ENCODE measurements at places on chromosomes 1 and 21.

DNA sequence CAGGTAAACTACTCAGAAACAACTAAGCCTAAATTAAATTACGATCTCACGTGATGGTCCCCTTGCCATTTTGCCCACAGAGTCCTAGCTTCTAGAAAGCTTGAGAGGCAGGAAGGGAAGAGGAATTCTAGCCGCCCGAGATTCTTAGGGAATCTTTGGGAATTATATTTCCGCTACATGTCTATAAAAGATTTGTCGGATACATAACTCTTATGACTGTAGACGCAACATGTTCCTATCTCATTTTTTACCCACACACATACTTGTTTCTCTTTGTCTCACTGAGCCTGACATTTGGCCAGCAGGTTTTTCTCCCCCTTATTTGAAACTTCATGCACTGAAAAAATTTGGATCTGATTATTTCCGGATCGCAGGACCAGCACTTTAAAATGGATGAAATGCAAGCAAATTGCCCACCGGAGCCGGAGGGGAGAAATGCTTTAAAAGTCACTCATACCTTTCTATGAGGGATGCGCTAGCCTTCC is 5.5 kb downstream of the GLIS1 start:
- no peak for DNase-seq

GRCh38 chr1:198534548-198535418 is 5.7 kb downstream of the ATP6V1G3 start:
- no peak for DNase-seq

- no peak for DNase-seq
Observed at GRCh38 chr1:34988147-34988546, 3.0 kb upstream of the TMEM35B start.

GRCh38 chr1:154837034-154837671 is 32.9 kb downstream of the KCNN3 start:
- DNase-seq = no peak

- DNase-seq = no peak
Observed at GRCh38 chr1:198253259-198253658, 96.5 kb downstream of the NEK7 start.

GRCh38 chr1:72202761-72203160 is 79.6 kb downstream of the NEGR1 start:
- DNase-seq = no peak

GRCh38 chr21:45957981-45958600 is 23.5 kb upstream of the COL6A1 start:
- no peak for DNase-seq

DNA sequence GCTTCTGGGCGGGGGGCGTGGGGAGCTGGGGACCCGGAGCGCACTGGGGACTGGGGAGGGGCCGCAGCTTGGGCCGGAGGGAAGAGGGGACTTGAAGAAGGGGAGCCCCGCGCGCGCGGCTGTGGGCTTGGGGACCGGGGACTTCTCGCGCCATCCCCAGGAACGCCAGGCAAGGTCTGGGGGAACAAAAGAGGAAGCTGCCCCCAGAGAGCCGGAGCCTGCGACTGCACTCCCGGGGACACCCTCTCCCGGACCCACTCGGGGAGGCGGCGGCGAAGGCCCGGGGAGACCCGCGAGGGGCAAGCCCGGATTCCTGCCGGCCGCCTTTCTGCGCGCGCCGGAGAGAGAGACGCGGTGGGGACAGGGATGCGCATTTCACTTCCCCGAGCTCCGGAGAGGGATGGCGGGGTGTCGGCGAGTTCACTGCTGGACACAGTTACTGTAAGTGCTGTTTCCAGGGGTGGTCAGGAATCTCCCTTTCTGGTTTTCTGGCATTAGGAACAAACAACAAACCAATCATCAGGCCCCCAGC is 732 bp downstream of the ABCG1 start:
- DNase-seq = no peak

- no peak for DNase-seq
Observed at GRCh38 chr1:54353959-54354358, 52.2 kb downstream of the SSBP3 start.

- DNase-seq = no peak
Observed at GRCh38 chr1:184284900-184285299, 101.9 kb upstream of the C1orf21 start.

GRCh38 chr1:107954126-107954525 is 10.9 kb downstream of the VAV3 start:
- DNase-seq = no peak

DNA sequence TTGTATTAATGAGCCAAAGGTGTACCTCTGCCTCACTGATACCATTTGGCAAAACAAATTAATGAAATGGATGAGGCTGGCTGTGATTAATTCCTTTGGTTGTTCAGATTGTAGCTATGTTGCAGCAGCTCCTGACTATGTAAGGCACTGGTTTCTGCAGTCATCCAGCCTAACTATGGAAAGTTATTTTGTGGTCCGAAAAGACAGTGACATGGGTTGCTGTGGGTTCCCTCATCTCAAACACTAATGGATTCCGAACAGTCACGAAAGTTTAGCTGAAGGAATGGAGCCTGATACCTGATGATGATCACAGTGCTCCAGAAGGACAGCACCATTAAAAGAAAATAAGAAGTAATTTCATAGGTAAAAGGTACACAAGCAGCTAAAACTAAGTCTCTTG is 42.6 kb downstream of the WASF2 start:
- DNase-seq = no peak

DNA sequence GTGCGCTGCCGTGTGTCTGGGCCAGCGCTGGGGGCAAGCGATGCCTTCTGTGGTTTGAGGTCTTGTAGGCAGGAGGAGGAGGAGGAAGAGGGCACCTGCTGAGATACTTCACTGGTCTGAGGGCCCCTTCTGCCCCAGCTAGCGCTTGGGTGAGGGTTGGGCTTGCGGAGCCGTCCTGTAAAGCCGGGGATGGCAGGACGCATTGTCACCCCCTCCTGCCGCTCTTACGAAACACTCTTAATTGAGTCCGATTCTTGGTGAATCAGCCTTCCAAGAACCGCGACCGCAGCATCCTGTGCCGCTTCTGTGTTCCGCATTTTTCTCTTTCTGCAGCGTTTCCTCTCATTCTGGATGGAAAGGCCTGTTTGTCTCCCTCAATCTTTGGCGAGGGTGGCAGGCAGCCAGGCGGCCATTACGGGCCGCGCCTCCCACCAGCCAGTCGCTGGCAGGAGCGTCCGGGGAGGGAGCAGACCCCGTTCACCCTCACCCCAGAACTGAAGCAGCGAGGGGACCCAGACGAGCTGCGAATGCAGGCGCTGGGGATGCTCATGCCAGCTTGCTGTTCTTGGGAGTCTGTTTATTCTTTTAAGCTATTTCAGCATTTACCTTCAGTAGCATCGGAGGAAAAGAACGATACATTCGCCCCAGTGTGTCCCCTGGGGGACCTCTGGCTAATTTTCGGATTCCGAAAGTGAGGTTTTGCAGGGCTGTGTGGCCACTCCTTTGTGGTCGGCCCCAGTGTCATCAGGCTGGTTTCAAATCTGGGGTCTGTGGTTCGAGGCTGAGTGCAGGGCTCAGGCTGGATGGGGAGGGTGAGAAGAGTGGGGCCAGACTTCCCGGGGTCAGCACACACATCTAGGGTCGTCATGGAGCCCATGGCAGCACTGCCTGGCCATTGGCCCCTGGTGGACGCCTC is 62.7 kb downstream of the SKI start:
- no peak for DNase-seq

GRCh38 chr1:237482777-237483176 is 407.9 kb downstream of the ZP4 start:
- no peak for DNase-seq

DNA sequence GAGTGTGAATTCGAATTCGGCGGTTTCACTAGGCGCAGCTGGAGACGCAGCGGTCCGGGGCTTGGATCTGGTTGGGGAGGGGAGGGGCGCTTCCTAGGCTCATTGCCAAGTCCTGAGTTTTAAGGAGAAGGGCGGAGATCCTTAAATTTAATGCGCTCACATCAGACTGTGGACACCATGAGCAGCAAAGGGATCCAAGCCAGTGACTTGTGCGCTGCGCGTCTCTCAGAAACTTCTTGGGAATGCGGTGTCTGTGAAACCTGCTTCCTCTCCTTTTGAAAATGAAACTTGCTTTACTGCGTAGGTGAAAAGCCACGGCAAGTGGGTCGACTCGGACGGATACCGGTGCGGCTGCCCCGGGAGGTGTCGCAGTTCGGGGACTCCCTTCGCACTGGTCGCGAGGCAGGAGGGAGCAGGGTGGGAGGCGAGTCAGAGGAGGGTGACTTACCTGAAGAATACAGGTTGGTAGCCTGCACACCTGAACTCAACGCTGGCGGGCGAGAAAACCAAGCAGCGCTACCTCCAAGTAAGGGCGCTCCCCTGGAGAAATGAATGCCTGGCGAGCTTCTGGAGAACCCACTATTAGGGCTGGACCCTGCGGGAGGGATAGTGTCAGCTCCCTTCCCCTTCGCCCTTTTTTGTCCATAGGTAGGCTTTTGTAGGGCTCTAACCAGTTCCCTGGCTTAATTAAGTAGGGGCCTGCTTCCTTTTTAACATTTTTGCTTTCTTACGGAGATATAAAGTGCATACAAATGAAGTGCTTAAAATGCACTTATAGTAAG is 992 bp downstream of the TENT5C start:
- DNase-seq = peak; percentile 55

DNA sequence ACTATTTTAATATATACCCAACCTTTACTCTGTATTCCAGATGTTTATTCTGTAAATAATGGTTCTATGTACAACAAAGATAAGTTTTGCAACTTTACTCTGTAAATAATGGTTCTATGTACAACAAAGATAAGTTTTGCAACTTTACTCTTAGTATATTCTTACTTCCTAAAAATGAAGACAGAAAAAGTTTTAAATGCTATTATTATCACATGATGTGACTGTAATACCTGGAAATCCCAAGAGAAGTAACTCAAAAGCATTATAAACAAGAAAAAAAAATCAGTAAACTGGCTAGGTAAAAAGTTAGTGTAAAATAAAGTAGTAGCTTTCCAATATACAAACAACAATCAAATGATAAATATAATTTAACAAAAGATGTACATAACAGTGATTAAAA is 18.5 kb upstream of the EXO1 start:
- DNase-seq = no peak

DNA sequence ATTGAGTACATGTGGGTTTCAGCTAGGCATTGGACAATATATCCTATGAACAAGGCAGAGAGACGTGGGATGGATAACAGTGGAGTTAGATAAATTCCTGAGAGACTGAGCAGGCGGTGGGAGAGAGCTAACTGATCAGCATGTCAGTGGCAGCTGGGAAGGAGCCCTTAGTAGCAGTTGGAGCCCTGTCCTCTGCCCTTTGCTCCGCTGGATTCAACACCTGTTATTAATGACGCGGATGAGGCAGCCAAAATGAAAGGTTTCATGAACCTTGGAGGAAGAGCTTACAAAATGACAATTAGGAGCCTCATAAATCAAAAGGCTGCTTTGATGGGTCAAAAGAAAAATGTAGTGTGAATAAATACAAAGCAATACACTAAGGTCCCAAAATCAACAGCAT is 16.1 kb downstream of the UBIAD1 start:
- DNase-seq = no peak

- DNase-seq = no peak
Observed at GRCh38 chr1:211332036-211332616, 5.5 kb downstream of the TRAF5 start.

DNA sequence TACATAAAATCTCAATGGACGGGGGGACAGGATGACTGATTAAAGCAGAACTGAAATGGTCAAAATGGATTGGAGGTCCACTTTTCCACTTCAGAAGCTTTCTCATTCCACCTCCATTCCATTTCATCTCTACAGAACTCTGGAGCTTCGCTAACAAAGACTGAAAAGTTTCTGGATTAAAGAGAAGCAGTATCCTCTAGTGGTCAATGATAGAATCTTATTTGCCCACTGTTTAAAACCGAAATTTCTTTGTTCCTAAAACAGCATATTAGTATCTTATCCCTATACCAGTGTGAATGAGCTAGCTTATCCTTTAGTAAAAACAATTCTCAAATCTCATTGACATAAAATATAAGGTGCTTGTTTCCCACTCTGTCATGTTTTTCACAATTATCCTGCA is 890.6 kb downstream of the KCNT2 start:
- DNase-seq = peak; percentile 12

GRCh38 chr1:205791568-205792180 is 16.4 kb upstream of the RAB29 start:
- DNase-seq = peak; percentile 54

- no peak for DNase-seq
Observed at GRCh38 chr1:55702064-55702463, 486.9 kb upstream of the USP24 start.
